ENCODE measurements at places on chromosomes 2 and 18. TPM values are rescaled to one million over a fixed set of nuclear protein-coding genes. Genes with fewer than 3 reads are reported as not detected.

Gene IL1F10
- total RNA-seq, result not detected

Gene MYCN
- 2.6 TPM for total RNA-seq

Gene RNF152
- total RNA-seq, result 73.9 TPM

Gene PMAIP1
- 98.1 TPM for total RNA-seq

Gene RAMP1
- 9.1 TPM for total RNA-seq

Gene RALB
- total RNA-seq, result 44.5 TPM

Gene IL37
- total RNA-seq, result not detected

Gene FHOD3
- 6.1 TPM for total RNA-seq

Gene HNMT
- total RNA-seq, result 15.3 TPM

Gene DNAH7
- 1.2 TPM for total RNA-seq

Gene EPHA4
- 30.1 TPM for total RNA-seq

Gene DOK6
- 3.1 TPM for total RNA-seq

DNA sequence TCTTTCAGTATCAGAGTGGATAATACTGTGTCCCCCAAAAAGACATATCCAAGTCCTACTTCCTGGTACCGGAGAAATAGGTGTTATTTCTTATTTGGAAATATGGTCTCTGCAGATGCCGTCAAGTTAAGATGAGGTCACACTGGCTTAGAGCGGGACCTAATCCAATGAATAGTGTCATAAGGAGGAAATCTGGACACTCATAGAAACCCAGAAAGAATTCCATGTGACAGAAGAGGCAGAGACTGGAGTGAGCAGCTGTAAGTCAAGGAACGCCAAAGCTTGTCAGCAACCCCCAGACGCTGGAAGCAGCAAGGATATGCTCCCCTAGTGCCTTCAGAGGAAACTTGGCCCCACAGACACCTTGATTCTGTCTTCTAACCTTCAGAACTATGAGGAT, 69.8 kb downstream of the CCBE1 start:
- DNase-seq, result no peak

- no peak for DNase-seq
These were observed 253.2 kb upstream of the RAB6C start for GRCh38 chr2:129726216-129726615.

GRCh38 chr18:267380-267687, 513 bp downstream of the THOC1 start:
- peak; percentile 3 for DNase-seq

DNA sequence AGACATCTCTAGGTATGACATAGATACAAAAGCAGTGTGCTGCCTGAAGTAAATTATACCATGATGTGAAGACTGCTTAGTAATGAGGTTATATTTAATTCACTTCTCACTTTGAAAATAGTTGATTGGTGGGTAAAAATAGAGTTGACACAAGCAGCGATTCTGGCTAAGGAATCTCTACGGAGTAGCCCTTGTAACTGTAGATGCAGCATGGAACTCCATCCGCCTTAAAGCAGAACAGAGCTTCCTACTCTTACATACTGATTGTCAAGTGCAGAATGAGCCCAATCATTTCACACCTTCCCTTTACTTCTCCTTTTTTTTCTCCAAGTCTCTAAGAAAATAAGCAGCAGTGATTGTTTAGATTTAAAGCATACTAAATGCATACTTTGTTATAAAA, 1594.6 kb upstream of the SLC39A10 start:
- DNase-seq, result no peak

- no peak for DNase-seq
These were observed 24.0 kb downstream of the HS1BP3 start for GRCh38 chr2:20626698-20627513.

GRCh38 chr2:1436369-1436768, 23.1 kb downstream of the TPO start:
- no peak for DNase-seq

DNA sequence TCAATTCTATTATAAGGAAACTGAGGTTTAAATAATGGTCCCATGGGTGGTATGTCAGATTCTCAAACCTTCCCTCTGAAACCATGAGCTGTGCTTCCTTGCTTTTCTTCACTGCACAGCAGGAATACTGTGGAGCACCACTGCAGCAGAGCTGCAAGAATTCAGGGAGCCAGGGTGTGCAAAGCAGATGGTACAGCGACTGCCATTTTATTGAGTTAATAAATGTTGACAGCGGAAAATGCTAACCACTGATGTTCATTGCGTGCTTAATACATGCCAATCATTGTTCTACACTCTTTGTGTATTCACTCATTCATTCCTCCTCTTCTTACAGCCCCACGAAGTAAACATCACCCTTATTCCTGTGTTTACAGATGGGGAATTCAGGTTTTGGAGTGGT, 152.2 kb upstream of the THSD7B start:
- no peak for DNase-seq

DNA sequence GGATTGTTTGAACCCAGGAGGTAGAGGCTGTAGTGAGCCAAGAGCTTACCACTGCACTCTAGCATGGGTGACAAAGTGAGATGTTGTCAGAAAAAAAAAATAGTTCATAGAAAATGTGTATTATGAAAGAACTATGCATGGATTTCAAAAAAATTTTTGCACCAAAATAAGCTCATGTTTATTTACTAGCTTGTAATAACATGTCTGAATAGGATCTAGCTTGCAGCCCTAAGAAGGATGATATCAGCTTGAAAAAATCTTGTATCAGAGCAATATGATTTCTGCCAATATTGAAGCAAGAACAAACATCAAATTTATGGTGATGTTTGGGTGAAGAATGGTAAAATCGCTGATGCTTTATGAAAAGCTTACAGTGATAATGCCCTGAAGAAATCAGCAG, 97.0 kb upstream of the RFX8 start:
- DNase-seq, result no peak

- peak; percentile 39 for DNase-seq
These were observed 66.6 kb downstream of the ADNP2 start for GRCh38 chr18:80175451-80176204.

- no peak for DNase-seq
These were observed 79.5 kb downstream of the DGKD start for GRCh38 chr2:233433794-233434193.

GRCh38 chr2:172842511-172843265, 107.0 kb downstream of the RAPGEF4 start:
- DNase-seq, result no peak

DNA sequence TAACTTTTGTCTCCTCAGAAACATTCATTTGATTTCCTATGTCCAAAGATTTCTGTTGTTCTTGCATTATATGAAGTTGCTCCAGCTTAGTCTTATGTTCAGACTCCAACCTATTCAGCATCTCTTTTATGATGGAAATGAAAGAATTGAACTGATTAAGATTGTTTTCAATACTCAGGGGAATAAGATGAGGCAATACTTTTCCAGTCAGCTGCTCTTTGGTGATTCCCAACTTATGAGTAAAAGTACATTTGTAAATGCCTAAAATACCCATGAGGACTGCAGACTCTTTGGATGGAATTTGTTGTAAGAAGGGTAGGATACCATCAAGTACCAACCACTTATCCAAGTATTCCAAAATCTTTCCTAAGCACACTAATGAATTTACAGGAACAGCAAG, 39.8 kb downstream of the TRAK2 start:
- no peak for DNase-seq

GRCh38 chr2:61221819-61222218, 59.8 kb downstream of the C2orf74 start:
- no peak for DNase-seq

- DNase-seq, result no peak
These were observed 133.0 kb upstream of the EML6 start for GRCh38 chr2:54590216-54591120.

GRCh38 chr18:48913201-48913600, 37.6 kb downstream of the SMAD7 start:
- DNase-seq, result no peak

- peak; percentile 96 for DNase-seq
These were observed 228.7 kb upstream of the SIX2 start for GRCh38 chr2:45237850-45238542.

GRCh38 chr2:100260712-100261620, 61.3 kb downstream of the LONRF2 start:
- peak; percentile 63 for DNase-seq

- DNase-seq, result peak; percentile 13
These were observed 21.5 kb upstream of the SERPINB7 start for GRCh38 chr18:63753676-63754075.

GRCh38 chr2:4353668-4354067, 650.3 kb downstream of the DCDC2C start:
- no peak for DNase-seq

DNA sequence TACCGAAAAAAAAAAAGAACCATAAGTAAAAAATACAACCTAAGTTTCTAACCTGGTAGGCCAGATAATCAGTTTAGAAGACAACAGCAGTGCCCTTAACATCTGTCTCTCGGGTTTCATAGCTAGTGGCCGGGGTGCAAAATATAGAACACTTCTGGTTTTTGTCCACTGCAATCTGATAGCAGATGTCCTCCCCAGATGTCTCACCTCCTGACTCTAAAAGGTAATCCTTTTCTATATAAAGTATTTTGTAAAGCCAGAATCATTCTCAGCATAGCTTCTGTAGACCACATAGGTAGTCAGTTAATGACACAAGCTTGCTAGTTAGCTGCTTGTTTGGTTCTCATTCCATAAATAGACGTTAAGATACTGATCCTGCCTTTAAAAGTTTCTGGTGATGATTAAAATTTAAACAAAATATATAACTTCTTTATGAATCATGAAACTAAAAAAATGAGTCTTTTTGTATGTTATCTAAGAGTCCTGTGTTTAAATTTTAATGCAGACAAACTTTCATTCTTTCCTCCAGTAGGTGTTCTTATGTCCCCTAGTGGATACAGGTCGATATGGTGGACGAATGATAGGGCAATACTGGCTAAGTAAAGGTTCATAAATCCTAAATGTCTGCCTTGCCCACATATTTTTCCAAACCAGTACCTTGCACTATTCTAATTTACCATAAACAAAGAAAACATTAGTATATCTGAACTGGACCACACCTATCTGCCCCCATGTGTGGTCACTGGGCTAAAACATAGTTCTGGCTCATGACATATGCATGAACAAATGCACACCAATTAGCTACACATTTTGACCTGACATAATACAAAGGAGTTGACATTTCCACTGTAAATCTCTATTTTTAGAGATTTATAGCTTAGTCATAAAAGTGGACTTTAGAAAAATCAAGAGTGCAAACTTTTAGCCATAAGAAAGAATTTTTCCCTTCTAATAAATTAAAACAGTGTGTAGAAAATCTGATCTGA, 171.0 kb downstream of the SRBD1 start:
- DNase-seq, result no peak
